ENCODE measurements at places on chromosomes 3 and 15. TPM values are rescaled to one million over a fixed set of nuclear protein-coding genes. Genes with fewer than 3 reads are reported as not detected.
A peak's percentile ranks its signal among the peaks of the same experiment; 100 is the strongest.

- no peak for DNase-seq
- no peak overlapping the region for H3K27ac ChIP-seq
- H3K36me3 ChIP-seq = no peaks in the 10 kb centered on the region
- H3K4me1 ChIP-seq = no peaks in the 10 kb centered on the region
- no peak overlapping the region for H3K4me3 ChIP-seq
Measured at GRCh38 chr3:151555523-151555922, 94.7 kb upstream of the IGSF10 start.

DNA sequence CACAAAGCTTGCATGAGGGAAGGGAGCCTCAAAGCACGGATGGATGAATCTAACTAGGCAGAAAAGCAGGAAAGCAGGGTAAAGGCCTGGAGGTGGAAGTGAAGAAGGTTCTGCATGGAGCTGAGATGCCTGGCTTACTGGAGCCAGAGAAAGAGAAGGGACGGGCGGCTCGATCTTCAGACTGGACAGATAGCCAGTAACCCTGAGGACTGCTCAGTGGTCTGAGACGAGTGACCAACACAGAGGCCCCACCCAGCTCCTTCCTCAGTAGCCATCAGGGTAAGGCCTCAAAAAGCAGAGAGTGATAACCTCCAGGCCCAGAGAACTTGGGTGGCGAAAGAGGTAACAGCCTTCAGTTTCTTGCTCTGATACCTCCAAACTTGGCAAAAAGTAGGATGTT is 6.4 kb downstream of the CLN6 start:
- H3K4me1 ChIP-seq = peaks cover 20% of the 10 kb centered on the region
- no peak overlapping the region for H3K27ac ChIP-seq
- no peak for DNase-seq

- no peaks in the 10 kb centered on the region for H3K36me3 ChIP-seq
- no peaks in the 10 kb centered on the region for H3K4me1 ChIP-seq
- H3K27ac ChIP-seq = no peak overlapping the region
- H3K4me3 ChIP-seq = no peak overlapping the region
- H3K27me3 ChIP-seq = peaks cover 1% of the 10 kb centered on the region
- no peak for DNase-seq
Measured at GRCh38 chr15:60973637-60974415, 255.3 kb downstream of the RORA start.

DNA sequence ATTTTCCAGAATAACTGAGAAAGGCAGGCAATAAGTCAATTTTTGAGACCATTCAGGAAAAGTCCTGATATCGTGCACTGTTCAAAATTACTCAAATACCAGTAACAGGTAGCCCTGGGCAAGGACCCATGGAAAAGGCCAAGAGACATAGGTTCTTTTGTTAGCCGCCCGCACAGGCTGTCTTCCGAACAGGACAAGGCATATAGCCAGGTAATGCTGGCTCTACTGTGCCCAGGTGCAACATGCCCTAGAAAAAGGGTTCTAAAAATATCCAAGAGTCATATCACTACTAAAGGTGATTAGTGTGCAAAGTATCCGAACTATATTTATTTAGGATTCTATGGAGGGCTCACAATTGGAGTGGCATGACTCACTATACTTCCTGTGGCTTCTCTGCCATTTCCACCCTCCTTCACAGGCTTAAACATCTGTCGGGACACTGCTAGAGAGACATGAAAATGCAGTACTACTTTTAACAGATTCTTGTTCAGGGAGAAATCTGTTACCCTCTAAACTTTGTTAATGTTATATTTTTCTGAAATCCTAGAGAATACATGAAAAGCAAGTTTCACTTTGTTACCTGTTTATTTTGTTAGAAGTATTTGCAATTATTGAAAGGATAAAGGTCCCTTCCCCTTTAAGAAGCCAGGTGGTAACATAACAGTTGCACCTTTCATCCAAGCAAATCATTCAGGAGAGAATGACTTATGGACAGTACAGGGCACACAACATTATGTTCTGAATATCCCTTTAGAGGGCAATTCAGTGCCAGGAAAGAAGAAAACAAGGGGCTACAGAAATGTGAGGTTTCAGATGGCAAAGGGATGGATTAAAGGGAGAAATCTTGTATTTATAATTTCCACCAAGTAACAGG is 293.3 kb upstream of the THBS1 start:
- peaks cover 16% of the 10 kb centered on the region for H3K27me3 ChIP-seq
- DNase-seq = no peak
- H3K4me1 ChIP-seq = no peaks in the 10 kb centered on the region
- H3K36me3 ChIP-seq = no peaks in the 10 kb centered on the region

GRCh38 chr3:157551961-157552360 is 48.7 kb upstream of the VEPH1 start:
- H3K4me3 ChIP-seq = no peak overlapping the region
- no peak overlapping the region for H3K27ac ChIP-seq
- no peak for DNase-seq
- no peaks in the 10 kb centered on the region for H3K4me1 ChIP-seq
- H3K36me3 ChIP-seq = no peaks in the 10 kb centered on the region
- H3K27me3 ChIP-seq = peaks cover 7% of the 10 kb centered on the region

- peak overlapping the region; percentile 95 for H3K4me3 ChIP-seq
- H3K27me3 ChIP-seq = peaks cover 7% of the 10 kb centered on the region
- H3K27ac ChIP-seq = peak overlapping the region; percentile 93
- peaks cover 19% of the 10 kb centered on the region for H3K36me3 ChIP-seq
Measured at GRCh38 chr15:67068710-67069400, 3.5 kb downstream of the SMAD3 start.

DNA sequence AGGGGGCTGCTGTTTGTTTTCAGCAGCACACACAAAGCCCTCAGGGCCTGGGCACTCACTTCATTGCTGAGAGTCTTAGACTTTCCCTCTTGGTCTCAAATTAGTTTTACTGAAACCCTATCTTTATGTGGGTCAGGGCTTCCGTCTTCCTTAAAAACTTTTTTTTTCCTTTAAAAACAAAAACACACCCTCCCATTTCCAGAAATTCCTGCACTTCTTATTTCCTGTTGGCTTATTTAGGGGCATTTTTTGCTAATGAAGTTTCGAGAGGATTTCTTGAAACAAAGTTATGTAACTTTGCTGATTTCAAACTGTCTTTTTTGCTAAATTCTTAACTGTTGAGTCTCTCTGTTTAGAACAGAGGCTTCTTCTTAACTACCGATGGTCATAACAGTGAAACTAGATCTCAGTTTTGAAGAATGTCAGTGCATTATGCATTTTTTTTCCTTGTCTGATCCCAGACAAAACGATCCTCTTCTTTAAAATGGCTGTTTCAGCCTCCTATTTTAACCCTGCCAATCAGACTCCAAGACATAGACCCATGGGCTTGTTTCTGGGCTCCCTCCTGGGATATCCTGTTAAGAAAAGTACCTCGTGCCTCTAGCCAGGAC is 23.3 kb downstream of the ANAPC13 start:
- H3K4me3 ChIP-seq = no peak overlapping the region
- H3K36me3 ChIP-seq = no peaks in the 10 kb centered on the region
- H3K4me1 ChIP-seq = no peaks in the 10 kb centered on the region
- H3K27me3 ChIP-seq = peaks cover 15% of the 10 kb centered on the region

DNA sequence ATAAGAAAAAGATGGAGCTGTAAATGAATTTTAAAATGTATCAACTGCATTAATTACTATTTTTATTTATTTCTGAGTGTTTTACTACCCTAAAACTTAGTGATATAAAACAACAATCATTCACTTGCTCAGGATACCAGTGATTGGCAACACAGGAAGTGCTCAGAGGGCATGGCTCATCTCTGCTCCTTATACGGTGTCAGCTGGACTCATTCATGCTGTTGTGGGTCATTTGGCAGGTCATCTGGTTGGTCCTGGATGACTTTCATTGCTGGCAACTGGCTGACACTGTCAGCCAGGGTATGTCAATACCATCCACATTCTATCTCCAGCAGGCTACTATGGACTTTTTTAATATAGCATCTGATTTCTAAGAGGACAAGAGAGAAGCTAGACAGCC is 689.6 kb upstream of the NECTIN3 start:
- DNase-seq = no peak
- no peaks in the 10 kb centered on the region for H3K27me3 ChIP-seq
- no peaks in the 10 kb centered on the region for H3K4me1 ChIP-seq
- no peak overlapping the region for H3K4me3 ChIP-seq
- no peak overlapping the region for H3K27ac ChIP-seq

GRCh38 chr15:61146931-61147230 is 82.2 kb downstream of the RORA start:
- H3K27me3 ChIP-seq = peaks cover 7% of the 10 kb centered on the region
- H3K27ac ChIP-seq = no peak overlapping the region
- no peaks in the 10 kb centered on the region for H3K36me3 ChIP-seq
- H3K4me3 ChIP-seq = no peak overlapping the region
- no peaks in the 10 kb centered on the region for H3K4me1 ChIP-seq

DNA sequence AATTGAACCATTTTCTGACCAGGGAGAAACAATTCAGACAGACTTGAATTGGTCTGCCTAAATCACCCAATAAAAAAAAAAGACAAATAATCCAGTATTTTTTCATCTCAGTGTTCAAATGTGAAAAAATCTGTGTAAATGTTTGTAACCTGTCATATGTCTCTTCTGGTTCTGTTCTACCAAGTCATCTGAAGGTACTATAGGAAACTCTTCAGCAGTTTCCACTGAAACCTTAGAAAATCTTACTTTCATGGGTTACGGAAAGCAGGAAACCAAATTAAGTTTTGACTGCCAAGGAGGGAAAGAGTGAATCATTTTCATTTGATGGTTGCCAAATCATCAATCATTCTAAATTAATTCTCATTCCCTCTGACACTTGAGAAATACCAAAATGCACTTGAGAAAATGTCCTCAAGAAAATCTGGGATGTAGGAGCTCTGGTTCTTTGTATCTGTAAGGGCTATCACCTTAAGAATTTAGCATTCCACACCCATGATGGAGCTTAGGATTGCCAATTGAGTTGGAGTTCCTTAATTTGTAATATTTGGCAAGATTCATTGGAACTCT is 278.2 kb upstream of the KCNH8 start:
- no peak for DNase-seq
- H3K4me3 ChIP-seq = no peak overlapping the region
- peak overlapping the region; percentile 88 for H3K27ac ChIP-seq
- no peaks in the 10 kb centered on the region for H3K36me3 ChIP-seq

DNA sequence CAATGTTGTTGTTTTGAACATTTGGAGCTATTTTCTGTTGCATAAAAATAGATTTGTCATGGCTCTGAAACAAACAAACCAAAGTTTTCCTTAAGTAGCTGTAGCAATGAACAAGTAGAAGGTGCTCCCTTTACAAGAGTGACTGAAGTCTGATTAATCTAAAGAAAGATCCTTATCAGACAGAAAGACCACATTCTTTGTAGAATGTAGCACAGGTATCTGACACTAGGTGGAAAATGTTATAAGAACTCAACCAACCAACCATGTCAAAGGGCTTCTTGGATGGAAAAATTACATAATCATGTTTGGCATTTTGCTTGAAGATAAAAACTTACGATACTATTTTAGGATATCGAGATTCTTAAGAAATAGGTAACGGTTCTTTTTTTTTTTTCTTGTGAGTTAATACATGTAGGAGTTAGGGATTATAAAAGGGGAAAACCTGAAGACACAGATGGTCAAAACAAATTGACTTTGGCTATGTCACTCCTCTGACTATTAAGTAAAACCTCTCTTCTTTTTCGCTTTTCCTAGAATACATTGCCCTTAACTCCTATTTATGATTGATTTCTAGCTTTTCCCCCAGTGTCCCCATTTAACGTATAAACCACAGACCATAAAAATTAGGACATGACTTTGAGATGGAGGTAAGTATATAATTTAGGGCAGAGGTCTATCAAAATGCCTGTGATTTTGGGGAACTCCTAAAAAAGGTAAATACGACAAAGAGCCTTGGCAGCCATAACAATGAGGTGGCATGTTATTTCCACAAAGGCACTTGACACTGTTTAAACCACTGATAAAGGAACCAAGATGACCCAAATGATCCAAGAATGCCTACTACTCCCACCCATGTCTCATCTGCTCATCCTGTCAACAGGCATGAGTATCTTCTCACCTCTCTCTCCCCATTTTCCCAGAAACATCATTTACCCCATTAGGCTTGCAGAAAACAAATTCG is 72.0 kb downstream of the CCR4 start:
- no peak for DNase-seq
- peak overlapping the region; percentile 7 for H3K4me3 ChIP-seq

DNA sequence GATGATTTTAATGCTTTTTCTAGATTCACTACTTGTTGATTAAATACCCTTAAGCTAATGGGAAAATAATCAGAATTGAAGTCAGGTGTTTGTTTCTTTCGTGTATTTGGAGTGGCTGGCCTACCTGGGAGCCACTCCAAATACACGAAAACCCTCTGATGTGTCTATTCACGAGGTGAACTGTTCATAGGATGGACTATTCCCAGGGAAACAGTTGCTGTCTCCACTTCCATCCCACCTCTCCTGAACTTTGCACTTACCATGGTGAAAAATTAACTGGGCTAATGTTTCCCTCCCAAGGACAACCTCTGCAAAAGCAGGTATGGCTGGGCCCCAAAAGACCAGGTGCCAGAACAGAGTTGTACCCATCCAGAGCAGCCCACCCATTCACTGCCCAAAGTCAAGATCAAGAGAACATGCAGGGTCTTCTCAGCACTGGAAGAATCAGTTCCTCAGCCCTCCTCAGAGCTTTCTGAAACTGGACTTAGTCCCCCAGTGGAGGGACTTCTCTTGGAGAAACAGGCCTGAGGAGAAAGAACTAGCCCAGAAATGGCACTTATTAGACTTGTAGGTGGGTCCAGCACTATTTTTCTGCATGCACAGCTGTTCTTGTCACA is 2.9 kb upstream of the SMAD3 start:
- H3K27ac ChIP-seq = no peak overlapping the region
- peaks cover 6% of the 10 kb centered on the region for H3K36me3 ChIP-seq
- H3K4me3 ChIP-seq = no peak overlapping the region
- peaks cover 12% of the 10 kb centered on the region for H3K4me1 ChIP-seq
- H3K27me3 ChIP-seq = peaks cover 10% of the 10 kb centered on the region

DNA sequence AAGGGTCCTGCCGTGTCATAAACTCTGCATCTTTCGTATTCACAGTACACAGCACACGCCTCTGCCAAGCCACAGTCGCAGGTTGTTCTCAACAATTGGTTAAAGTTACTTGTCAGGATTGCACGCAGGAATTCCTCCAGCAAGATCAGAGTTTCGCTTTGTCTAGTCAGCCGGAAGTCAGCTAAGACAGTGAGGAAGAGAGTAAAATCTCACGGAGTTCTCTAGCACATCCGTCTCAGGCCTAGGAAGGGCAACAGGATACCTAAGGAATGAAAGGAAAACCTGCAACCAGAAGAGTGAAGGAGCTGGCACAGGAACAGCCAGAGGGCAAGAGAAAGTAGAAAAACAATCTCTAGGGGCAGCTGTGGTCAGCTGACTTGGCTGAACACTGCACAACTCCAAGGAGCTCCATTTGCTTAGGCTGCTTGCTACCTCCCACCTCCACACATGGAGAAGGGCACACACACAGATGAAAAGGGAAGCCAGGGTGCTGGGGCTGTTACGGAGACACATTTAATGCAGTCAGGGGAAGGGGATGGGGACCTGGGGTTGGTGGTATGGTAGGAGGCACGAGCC is 23.7 kb downstream of the RORA start:
- H3K4me3 ChIP-seq = no peak overlapping the region
- no peaks in the 10 kb centered on the region for H3K36me3 ChIP-seq
- DNase-seq = no peak
- H3K27ac ChIP-seq = no peak overlapping the region

The RYR3 gene
- total RNA-seq = not detected

The LRTM1 gene
- total RNA-seq = not detected

The GP5 gene
- 0.24 TPM for total RNA-seq

The LRRC49 gene
- 0.46 TPM for total RNA-seq

The ATP8B4 gene
- 4.2 TPM for total RNA-seq

The DGKG gene
- 0.12 TPM for total RNA-seq

Measured in activated CD4-positive, alpha-beta memory T cell treated with anti-CD3 and anti-CD28 coated beads for 36 hours (primary cell).